ENCODE measurements at places on chromosomes 13 and 19.
A peak's percentile ranks its signal among the peaks of the same experiment; 100 is the strongest.

DNA sequence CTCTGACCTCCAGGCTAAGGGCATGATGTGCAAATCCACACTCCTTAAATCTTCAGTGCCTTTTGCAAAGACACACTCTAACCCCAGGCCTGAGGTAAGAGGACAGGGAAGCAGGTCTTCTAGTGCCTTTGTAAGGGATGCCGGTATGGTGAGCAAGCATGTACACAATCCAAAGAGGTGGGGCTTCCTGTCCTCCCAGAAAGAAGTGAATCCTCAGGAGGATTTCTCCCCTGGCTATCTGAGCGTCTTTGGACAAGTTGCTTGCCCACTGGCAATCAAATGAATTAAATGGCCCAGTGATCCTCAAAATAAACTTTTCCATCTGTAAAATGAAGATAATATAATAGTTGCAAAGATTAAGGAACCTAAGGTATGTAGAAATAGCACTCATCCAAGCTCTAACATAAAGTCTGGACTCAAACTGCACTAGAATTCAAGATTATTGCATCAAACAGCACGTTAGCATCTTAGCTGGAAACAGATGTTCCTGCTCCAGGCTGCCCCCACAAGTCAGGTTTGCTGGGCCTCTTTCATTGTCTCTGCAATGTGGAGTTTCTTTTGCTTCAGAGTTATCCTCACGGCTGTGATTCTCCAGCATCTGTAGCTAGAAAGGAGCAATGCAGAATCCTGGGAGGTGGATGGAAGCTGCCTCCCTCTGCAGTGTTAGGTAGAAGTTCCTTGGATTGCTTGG is 249.6 kb downstream of the TSHZ3 start:
- DNase-seq, result no peak

- DNase-seq, result no peak
Observed at GRCh38 chr13:22596171-22596863, 584.5 kb upstream of the SGCG start.

- DNase-seq, result no peak
Observed at GRCh38 chr13:114260814-114261213, 20.6 kb upstream of the UPF3A start.

DNA sequence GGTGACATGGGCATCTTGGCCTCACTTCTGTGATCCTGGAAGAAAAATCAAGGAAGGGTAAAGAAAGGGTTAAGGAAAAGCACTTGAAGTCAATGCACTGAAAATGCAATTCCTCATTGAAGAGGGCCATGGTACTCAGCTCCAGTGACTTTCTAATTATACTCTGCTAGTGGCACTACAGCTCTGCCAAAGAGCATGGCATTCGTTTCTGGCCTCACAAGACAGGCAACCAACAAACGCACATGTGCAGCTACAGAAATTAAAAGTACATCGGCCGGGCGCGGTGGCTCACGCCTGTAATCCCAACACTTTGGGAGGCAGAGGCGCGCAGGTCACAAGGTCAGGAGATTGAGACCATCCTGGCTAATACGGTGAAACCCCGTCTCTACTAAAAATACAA is 21.8 kb downstream of the SACS start:
- DNase-seq, result no peak

- no peak for DNase-seq
Observed at GRCh38 chr13:51327961-51328360, 11.5 kb upstream of the SERPINE3 start.

DNA sequence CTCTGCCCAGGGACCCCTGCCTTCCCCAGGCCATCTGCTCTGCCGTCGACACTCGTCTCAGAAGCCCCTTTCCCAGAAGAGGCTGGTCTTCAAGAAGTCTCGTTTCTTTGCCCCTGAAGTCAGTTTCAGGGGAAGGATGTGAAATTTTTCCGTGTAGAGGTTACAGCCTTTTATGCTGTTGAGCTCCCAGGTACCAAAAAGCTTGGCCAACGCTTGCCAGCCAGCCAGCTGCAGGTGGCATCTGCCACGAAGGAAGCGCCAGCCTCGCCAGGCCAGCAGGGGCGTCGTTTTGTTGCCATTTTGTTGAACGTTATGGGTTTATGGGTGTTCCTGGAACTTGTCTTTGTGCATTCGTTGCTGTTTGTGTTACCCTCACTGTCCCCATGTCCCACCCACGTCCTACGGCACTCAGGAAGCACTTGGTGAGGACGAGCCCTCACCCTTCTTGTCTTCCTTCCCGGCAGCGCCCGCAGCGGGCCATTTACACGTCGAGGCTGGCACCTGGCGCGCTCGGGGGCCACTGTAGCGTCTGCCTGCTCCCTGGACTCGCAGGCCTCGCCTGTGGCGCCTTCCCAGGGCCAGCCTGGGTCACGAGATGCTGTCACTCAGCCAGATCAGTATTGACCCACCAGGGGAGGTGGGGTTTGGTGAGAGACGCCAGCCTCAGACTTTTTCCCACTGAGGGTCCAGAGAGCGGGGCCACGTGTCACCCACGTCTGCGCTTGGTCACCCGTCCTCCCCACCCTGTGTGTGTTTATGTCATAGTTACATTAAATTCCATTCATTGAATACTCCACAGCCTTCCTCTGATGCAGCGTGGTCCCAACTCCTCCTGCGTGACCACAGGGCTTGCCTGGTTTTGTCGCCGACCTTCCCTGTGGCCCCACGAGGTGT is 37.1 kb downstream of the AP1M1 start:
- DNase-seq, result no peak

DNA sequence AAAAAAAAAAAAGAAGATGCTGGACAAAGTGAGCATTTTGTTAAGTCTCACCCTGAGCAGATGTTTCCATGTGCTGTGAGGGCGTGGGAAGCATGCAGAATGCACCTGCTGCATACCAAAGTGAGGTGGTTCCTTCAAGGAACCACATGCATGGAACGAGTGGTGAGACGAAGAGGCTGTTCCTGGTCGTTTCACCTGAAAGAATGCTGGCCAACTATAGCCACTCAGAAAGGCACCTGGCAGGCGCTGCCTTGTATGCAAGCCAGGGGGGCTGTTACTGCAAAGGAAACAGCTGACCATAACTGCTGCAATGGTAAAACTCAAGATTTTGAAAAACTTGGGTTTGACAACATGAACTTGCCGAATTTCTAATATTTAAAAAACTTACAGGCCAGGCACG is 14.7 kb downstream of the MIER2 start:
- DNase-seq, result no peak

GRCh38 chr13:55483626-55484158 is 1657.0 kb upstream of the PRR20A start:
- DNase-seq, result no peak

- no peak for DNase-seq
Observed at GRCh38 chr13:79226938-79227337, 179.1 kb downstream of the RBM26 start.

- peak; percentile 59 for DNase-seq
Observed at GRCh38 chr19:39430675-39431593, 4.8 kb downstream of the RPS16 start.

DNA sequence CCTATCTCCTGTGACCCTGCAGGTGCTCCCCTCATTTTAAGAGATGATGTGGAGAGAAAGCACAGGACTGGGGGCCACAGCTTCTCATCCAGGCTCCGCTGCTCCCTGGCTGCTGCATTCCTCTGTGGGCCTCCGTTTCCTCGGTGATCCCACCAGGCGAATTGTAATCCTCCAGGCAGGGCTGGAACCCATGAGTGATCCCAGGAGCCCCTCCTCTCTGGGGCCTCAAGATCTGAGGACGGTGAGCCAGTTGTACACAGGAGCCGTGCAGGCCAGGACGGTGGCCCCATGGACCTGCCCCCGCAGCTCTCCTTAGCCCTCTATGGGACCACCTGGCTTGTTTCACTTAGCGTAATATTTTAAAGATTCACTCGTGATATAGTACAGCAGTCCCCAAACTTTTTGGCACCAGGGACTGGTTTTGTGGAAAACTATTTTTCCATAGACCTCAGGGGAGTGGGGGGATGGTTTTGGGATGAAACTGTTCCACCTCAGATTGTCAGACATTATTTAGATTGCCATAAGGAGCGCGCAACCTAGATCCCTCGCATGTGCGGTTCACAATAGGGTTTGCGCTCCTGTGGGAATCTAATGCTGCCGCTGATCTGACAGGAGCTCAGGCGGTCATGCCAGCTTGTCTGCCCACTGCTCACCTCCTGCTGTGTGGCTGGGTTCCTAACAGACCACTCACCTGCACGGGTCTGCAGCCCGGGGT is 5.6 kb downstream of the FFAR3 start:
- DNase-seq, result no peak

DNA sequence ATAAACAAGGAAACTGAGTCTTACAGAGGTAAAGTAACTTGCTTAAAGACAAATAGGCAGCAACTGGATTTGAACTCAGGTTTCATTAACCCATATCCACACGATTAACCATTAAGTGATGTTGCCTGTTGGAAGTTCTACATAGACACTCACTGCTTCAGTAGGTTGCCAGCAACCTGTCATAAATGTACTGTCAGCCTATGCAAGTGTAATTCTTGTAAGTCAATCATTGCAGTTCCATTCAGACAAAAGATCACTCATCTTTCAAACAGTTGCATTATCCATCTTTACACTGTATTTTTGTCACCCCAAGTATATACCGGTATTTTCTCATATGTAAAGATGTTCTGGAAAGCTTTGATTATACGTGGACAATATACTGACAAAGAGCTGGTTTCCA is 676.9 kb upstream of the PCDH20 start:
- no peak for DNase-seq

DNA sequence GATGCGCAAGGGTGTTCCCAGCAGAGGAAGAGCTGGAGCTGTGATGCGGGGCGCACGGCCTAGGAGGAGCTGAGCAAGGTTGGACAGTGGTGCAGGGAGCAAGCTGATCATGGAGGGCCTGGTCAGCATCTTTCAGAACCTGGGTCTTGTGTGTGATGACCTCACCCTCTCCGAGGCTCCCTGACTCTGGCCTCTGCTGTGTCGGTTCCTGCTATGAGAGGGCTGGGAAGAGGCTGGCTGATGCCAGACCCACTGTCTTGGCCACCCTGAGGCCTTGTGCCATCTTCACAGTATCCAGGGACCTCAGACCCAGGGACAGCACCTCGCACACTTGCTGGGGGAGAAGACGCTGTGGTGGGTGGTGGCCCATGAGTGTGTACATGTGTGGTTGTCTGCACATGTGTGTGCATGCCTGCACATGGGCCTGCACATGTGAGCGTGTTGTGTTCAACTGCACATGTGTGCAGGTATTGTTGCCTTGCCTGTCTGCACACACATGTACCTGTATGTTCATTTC is 16.5 kb upstream of the C13orf46 start:
- no peak for DNase-seq

DNA sequence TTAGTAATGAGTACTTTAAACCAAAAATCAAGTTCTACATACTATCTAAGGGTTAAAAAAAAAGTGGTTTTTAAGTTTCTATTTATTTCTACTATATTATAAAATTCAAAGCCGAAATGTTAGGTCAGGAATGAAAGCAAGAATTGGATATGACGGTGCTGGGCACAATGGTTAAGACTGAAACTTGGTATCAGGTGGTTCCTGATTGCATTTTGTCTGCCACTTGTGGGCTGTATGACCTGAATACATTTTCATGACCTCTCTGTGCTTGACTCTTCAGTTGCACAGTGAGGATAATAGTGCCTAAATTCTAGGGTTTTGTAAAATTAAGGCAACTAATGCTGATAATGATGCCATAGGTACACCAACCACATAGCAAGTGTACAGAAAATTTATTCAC is 22.3 kb upstream of the ZNF675 start:
- no peak for DNase-seq

DNA sequence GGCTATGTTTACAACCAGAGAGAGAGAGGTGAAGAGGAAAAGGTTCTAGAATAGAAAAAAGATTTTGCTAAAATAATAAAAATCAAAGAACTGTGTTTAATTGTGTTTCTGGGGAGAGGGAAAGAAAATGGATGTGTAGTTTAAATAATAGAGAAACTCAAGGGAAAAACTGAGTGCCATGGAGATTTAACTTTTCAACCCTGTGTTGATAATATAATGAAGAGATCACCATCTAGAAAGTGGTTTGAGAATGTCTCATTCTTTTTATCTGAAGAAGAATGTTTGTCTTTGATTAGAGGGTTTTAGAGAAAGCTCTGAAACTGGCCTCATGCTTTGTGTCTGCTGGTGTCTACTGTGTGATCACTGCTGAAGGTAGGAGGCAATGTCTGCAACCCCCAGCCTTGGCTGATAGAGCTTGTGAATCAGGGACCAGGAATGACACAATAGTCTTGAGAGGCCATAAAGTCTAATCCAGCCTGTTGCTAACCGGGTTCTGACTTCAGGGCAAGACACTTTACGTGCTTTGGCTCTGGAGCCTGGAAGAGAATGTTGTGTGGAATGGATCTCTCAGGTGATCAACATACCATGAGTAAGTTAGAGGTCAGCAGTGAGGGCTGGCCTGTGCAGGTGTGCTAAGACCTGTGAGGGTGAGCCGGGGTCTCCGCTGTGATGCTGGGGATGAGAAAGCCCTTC is 5.4 kb downstream of the COL4A2 start:
- no peak for DNase-seq

GRCh38 chr13:23806874-23807526 is 82.2 kb downstream of the MIPEP start:
- DNase-seq, result no peak

- no peak for DNase-seq
Observed at GRCh38 chr13:108272333-108272732, 2.8 kb downstream of the TNFSF13B start.

DNA sequence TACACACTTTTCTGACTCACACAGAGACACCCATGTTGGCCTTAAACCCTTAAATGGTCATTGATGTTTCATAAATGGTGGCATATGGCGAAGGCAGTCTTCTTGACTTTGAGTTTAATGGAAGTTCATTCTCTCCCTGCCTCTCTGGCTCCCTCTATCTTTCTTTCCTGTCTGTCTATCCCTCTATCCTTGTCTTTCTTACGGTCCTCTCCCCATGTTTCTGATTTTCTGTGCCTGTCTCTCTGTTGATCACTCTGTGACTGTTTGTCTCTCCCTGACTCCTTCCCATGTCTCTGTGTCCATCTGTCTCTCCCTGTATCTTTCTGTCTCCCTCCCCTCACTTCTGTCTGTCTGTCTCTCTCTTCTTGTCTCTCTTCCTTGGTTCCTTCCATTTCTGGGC is 43.2 kb upstream of the SHKBP1 start:
- no peak for DNase-seq

DNA sequence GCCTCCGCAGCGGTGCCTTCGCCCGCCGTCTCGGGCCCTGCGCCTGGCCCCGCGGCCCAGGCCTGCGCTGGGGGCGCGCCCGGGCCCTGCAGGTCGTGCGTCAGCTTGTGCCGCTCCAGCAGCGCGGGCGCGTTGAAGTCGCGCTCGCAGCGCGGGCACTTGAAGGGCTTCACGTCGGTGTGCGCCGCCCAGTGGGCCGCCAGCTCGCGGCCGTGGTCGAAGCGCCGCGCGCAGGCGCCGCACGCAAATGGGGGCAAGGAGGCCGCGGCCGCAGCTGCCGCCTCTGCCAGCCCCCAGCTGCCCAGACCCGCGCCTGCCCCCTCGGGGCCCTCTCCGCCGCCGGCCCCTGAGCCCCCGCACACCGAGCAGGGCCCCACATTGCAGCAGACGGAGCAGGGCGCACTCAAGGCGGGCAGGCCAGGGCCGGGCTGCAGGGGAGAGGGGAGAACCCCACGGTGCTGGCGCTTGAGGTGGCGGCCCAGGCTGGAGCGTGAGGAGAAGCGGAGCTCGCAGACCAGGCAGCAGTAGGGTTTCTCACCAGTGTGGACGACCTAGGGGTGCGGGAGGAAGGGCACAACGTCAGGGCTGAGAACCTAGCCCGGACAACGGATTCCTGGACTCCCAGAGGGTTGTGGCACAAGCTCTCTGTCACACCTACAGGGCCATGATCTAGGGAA is 6.1 kb downstream of the FIZ1 start:
- DNase-seq, result no peak

- DNase-seq, result no peak
Observed at GRCh38 chr13:98557937-98558792, 18.7 kb downstream of the STK24 start.

GRCh38 chr13:77918391-77919245 is at the start of gene EDNRB:
TSS of gene EDNRB (minus strand) at chr13:77918831. CDS start at chr13:77918573, 258 bp downstream.
- peak; percentile 18 for DNase-seq

- no peak for DNase-seq
Observed at GRCh38 chr13:73902296-73902695, 231.9 kb downstream of the KLF12 start.
